ENCODE measurements at places on chromosomes 6 and 20.

- no peak for DNase-seq
Observed at GRCh38 chr6:32522302-32523047, 7.6 kb downstream of the HLA-DRB5 start.

GRCh38 chr6:153405931-153406330, 274.8 kb upstream of the RGS17 start:
- no peak for DNase-seq

GRCh38 chr6:36978421-36979346, 7.3 kb downstream of the MTCH1 start:
- no peak for DNase-seq

- no peak for DNase-seq
Observed at GRCh38 chr20:1979106-1979778, 14.6 kb downstream of the PDYN start.

- DNase-seq: no peak
Observed at GRCh38 chr6:144895313-144896278, 610.5 kb downstream of the UTRN start.

DNA sequence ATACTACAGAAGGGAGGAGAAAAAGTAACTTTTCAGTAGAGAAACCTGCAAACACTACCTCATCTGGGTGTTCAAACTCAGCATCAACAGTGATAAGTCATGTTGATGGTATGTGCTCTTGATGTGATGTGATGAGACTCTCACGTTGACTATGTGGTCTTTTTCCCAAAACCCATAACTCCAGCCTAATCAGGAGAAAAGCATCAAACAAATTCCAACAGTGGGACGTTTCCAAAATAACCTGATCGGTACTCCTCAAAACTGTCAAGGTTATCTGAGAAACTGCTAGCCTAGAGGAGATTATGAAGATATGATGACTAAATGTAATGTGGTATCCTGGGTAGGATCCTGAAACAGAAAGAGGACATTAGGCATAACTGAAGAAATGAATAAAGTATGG, 41.9 kb upstream of the TAB2 start:
- no peak for DNase-seq

GRCh38 chr6:137001299-137001976, 43.3 kb downstream of the IL20RA start:
- DNase-seq: no peak

Measured in fibroblast of skin of scalp (primary cell).